Activated T-helper 1 cell treated with anti-CD3 and anti-CD28 coated beads, Interleukin-12 subunit alpha, Interleukin-12 subunit beta, Interleukin-2, Interleukin-4 antibody, amounts not matched to agents 30 ng/mL and 10 ng/mL and 1 ng/mL, durations not matched to agents 14 hours and 24 hours and 36 hours (primary cell): ENCODE measurements at places on chromosomes 11 and 22. TPM values are rescaled to one million over a fixed set of nuclear protein-coding genes. Genes with fewer than 3 reads are reported as not detected.
A peak's percentile ranks its signal among the peaks of the same experiment; 100 is the strongest.

- no peak for DNase-seq
Observed at GRCh38 chr11:61820174-61820573, 3.4 kb upstream of the FADS1 start.

Gene SLC35C1
- total RNA-seq: 16.3 and 18.2 TPM in 2 replicates

GRCh38 chr22:32410459-32410858 is 1.6 kb downstream of the RTCB start:
- DNase-seq: no peak

GRCh38 chr11:44709966-44710365 is 16.8 kb upstream of the TSPAN18 start:
- DNase-seq: no peak

Gene RIMBP3C
- total RNA-seq: 0.32 and 0.34 TPM in 2 replicates

DNA sequence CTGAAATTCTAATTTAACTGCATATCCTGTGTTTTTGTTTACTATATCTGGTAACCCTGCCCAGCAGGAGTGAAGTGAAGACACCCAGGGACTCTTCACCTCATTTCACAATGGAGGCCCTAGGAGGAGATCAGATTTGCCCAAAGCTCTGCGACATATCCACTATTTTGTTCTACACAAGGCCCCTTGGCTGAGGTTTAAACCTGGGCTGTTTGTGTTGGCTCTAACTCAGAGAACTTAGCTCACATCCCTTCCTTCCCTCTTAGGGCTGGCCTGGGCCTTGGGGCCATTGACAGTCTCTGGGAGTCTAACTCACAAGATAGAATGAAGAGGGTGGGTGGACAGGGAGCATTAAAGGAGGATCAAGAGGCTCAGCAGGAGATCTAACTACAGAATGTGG is 8.2 kb upstream of the PLA2G3 start:
- DNase-seq: no peak

DNA sequence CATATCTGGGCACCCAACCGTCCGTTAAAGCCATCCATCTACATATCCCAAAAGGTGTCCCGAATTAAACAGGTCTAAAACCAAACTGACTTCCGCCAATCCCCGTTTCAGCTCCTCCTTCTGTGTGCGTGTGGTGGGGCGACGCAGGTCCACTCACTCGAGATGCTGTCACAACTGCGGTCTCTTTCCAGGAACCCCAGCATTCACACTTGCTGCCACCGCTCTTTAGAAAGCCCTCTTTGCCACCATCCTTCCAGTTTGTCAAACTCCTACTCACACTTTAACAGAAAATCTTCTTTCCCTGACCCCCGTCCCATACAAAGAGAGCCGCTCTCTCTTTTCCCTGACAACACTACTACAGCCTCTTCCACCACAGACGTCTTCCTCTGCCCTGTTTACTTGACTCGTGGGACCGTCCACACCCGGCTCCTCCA is 467 bp downstream of the ESS2 start:
- DNase-seq: peak; percentile 40

Gene BCR
- 56.8 and 62.0 TPM in 2 replicates for total RNA-seq

GRCh38 chr11:2445746-2446551 is 1.1 kb downstream of the KCNQ1 start:
- no peak for DNase-seq

Gene ZFPL1
- 31.9 and 34.5 TPM in 2 replicates for total RNA-seq

DNA sequence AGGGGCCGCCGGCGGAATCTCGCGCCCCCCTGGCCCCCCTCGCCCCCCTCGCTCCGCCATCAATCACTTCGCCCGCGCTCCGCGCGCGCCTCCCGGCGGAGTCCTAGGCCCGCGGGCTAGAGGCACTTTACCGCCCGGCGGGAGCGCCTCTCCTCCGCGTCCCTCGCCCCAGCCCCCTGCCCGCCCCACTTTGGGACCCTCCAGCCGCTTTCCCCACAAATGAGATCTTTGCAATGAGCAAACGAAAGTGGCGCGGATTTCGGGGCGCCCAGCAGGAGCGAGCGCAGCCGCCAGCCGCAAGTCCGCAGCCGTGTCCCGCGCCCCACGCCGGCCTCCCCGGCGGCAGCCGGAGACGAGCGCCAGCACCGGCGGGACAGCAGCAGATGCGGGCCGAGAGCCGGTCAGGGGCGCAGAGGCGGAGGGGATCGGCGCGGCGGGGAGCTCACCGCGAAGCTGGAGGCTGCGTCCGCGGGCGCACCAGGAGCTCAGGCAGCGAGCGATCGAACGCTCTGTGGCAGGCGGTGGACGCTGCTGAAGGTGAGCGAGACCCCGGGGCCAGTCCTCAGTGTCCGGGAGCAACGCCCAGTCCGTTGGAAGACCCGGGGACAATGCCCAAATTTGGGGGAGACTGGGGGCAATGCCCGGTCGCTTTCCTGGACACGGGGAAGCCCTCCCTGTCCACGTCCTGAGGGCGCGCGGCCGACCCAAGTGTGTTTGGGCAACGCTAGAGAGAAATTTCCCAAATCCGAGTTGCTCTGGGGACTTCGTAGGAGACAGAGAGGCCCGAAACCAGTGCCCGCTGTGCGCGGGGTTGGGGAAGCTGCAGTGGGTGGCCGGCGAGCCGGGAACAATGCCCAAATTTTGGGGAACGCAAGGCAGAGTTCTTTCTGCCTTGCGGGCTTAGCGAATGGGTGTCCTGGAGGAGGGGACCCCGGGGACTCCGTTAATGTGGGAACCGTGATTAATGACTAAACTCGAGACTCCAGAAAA is 1.5 kb upstream of the IGF2 start:
- no peak for DNase-seq

DNA sequence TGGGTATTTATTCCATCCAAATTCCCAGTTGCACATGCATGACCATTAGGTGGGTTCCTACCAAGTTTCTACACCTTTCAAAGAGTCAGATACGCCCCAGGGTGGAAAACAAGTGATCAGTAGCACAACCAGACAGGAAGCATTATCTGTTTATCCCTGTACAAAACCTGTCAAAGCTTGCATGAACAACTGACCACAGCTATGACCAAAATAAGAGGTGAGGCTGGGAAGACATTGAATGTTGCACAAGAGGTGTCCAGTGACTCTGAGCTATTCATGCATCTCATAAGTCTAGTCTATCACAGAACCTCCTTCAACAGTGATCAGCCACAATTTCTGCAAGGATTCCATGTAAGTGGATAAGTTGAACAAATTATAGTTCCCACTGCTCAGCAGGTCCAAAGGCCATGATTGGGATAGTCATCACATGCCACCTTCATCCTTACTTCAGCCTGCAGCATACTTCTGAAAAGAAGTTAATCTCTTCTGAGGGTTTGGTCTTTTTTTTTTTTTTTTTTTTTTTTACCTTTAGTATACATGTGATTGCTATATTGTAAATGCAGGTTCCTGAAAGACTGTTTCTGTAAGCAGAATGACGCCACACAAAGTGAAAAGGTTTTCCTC is 28.0 kb upstream of the TMEM45B start:
- DNase-seq: no peak

- DNase-seq: no peak
Observed at GRCh38 chr11:76269661-76270261, 63.5 kb upstream of the WNT11 start.

DNA sequence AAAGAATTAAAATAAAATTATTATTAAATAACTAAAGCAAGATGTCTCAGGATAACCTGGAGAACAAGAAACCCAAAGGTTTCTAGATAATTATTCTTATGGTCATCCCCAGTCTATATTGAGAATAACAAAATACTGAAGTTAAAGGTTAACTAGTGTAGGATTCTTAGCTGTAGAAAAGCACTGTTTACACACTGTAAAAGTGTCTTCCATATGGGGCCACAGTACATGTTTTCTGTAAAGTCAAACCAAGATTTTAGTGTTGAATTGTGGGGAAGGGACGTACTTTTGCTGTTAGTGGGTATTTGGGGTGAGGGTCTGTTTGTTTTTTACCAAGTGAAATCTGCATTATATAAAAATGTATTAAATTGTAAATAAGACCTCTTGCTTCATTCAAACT is 47.5 kb upstream of the SOX6 start:
- no peak for DNase-seq
